HuH-7.5 (cell line): ENCODE measurements at places on chromosomes 7 and 10.
A peak's percentile ranks its signal among the peaks of the same experiment; 100 is the strongest.

- peak; percentile 10 for DNase-seq
Measured at GRCh38 chr10:86440874-86441843, 74.6 kb upstream of the GRID1 start.

DNA sequence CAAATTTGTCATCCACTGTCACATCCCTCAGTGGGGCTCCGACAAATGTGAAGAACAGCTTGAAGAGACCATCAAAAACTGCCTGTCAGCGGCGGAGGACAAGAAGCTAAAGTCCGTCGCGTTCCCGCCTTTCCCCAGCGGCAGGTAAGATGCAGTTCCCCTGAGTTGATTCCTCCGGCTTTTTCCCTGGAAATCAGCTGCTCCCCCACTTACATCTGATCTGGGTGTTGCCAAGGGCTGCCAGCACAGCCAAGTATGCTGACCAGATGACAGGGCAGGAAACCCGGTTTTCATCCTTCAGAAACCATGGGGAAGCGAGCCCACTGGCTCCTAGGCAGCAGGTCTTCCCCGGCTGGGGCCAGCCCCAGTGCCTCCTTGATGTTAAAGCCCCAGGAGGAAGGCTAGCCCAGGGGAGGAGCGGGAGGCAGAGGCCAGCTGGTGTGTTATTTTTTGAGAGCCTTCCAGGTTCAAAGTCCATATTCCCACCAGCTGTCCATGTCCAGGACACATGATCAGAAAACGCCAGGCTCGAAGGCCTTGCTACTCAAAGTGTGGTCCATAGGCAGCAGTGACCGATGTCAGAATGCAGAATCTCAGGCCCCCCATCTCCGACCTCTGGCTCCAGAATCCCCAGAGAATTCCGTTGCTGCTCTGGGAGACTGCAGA is 23.4 kb downstream of the AIFM2 start:
- DNase-seq = no peak

DNA sequence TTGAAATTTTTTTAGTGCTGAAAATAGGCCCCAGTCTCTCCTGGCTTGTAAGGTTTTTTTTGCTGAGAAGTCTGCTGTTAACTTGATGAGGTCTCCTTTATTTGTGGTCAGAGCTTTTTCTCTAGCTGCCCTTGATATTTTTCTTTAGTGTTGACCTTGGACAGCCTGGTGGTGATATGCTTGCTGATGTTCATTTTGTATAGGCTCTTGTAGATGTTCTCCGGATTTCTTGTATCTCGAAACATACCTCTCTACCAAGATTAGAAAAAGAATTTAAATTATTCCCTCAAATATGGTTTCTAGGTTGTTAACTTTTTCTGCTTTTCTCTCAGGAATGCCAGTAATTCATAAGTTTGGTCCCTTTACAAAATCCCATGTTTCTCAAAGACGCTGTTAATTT is 102.3 kb downstream of the TWIST1 start:
- DNase-seq = no peak

GRCh38 chr7:3518546-3518945 is 217.5 kb downstream of the SDK1 start:
- no peak for DNase-seq

DNA sequence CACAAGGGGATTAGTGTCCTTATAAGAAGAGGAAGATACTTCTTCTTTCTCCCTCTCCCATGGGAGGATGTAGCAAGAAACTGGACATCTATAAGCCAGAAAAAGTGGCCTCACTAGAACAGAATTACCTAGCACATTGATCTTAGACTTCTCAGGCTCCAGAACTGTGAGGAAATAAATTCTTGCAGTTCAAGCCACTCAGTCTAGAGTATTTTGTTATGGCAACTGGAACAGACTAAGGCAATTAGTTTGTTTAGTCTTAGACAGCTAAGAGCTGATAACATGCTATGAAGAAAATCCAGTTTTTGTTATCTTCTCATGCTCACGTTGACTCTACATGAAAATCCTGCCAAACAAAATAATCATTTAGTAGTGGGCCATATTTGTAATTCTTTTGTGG is 627.6 kb upstream of the PHF14 start:
- DNase-seq = no peak

GRCh38 chr7:110521357-110521911 is 569.5 kb upstream of the LRRN3 start:
- DNase-seq = no peak

GRCh38 chr10:71395621-71396020 is 1.1 kb upstream of the CDH23 start:
- DNase-seq = peak; percentile 49

DNA sequence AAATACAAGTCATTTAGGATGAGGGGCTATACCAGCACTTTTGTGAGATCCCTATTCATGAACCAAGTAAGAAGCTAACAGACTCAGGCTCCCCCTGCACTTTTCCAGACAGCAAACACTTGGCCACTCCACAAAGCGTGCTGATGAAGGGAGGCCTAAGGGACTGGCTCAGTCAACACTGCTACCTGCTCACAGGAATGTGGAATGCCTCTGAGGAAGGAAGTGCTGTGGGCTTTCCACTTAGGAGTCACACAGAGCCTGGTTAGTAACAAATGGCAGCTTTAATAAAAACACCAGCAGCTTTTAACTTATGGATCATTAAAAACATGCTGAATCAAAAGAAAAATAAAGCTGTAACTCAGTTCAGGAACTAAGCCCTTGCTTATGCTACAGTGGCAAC is 15.0 kb downstream of the UROS start:
- no peak for DNase-seq

DNA sequence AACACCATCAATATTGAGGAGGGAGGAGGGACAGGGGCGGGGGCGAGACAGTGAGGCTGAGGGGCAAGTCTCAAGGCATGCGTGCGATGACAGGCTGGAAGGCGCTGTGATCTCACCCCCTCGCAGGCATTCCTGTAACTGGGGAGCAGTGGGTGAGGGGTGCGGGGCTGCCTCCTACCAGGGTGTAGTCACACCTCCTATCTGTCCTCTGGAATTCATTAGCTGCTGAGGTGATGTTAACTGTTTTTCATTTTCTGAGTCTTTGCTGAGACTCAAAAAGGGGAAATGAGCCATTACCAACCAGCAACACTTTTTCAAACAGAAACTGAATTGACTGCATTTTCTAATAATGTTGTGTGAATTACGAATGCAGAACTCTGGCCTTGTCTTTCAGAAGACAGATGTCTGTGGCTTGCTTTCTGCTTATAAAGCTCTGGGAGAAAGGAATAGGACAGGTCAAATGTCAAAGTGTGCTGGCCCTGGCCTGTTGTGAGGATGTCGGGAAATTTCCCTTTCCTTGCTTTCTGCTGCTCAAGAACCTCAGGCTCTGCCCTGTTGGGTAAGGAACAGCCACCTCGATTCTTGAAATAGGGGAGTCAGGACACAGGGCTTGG is 23.7 kb upstream of the CDH23 start:
- no peak for DNase-seq

DNA sequence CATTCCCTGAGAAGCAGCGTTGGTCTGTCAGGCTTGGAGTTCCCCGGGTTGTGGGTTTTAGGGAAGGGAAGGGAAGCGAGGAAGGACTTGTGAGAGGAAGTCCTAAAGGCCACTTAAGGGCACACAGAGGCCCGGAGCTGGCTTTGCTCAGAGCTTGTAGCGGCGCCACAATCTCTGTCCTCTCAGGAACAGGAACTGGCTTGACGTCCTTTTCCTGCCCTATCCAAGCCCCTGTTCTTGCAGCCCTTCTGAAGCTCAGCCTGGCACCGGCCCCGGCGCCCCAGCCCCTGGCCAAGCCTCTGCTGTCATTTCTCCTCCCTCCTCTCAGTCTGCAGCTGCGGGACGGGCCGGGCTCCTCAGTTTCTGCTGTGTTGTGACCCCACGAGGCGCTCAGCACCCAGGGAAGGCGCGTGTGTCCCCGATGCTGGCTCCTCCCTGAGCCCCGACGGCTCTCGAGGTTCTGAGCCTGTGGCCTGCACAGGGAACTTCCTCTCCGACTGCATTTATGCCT is at the start of gene GIMAP8:
Gene GIMAP8, plus strand, starts transcription at position 140 of the 511 bp plus-strand sequence. CDS start 16,069 bp downstream, outside the sequence.
- DNase-seq = no peak

GRCh38 chr10:1434202-1434601 is 303.1 kb downstream of the ADARB2 start:
- DNase-seq = no peak

GRCh38 chr7:7953806-7954205 is 14.8 kb upstream of the GLCCI1 start:
- DNase-seq = no peak

DNA sequence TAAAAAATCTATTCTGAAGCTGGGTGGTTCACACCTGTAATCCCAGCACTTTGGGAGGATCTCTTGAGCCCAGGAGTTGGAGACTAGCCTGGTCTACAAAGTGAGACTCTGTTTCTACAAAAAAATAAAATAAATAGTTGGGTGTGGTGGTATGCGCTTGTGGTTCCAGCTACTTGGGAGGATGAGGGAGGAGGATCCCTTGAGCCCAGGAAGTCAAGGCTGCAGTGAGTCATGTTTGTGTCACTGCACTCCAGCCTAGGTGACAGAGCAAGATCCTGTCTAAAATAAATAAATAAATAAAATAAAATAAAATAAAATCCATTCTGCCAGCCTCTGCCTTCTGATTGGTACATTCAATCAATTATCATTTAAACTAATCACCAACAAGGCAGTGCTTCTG is 17.5 kb downstream of the ZNF33A start:
- DNase-seq = no peak

GRCh38 chr7:83429493-83429892 is 219.4 kb downstream of the SEMA3E start:
- no peak for DNase-seq

- DNase-seq = no peak
Measured at GRCh38 chr7:148148456-148148855, 442.1 kb upstream of the C7orf33 start.

GRCh38 chr10:34776090-34776690 is 38.9 kb downstream of the PARD3 start:
- no peak for DNase-seq

DNA sequence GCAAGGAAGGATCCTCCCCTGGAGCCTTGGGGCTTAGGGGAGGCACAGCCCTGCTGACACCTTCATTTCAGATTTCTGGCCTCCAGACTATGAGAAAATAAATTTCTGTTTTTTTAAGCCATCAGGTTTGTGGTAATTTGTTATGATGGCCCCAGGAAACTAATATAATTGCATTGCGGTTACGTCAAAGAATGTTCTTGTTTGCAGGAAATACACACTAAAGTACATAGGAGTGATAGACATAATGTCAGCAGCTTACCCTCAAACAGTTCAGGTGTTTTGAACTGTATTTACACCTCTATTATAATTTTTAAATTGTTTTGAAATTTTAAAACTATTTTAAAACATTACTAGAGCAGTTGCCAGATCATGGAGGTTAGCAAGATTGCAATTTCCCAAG is 12.6 kb upstream of the FHIP2A start:
- no peak for DNase-seq

- peak; percentile 16 for DNase-seq
Measured at GRCh38 chr10:97234400-97234799, 48.6 kb upstream of the SLIT1 start.

GRCh38 chr10:112821038-112821437 is 129.0 kb upstream of the TCF7L2 start:
- no peak for DNase-seq

GRCh38 chr7:127911968-127912511 is 119.2 kb downstream of the LRRC4 start:
- DNase-seq = no peak

- no peak for DNase-seq
Measured at GRCh38 chr7:156019776-156020565, 207.7 kb upstream of the SHH start.

DNA sequence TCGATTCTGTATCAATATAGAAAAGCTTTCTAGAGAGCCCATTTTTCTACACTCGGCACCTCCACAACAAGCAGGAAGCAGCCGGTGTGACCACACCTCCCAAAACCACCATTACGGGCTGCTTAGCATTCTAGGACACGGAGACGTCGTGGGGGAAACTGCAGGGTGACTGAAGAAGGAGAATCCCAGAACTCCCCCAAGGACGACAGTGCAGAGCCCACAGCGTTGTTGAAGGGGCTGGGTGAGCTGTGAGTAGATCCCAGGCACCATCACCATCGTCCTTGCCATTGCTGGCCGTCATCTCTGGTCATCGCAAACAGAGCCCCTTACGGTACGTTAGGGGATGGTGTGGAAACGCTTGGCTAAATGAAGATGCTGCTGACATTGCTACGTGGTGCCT is 351.8 kb downstream of the PTPRN2 start:
- DNase-seq = no peak

DNA sequence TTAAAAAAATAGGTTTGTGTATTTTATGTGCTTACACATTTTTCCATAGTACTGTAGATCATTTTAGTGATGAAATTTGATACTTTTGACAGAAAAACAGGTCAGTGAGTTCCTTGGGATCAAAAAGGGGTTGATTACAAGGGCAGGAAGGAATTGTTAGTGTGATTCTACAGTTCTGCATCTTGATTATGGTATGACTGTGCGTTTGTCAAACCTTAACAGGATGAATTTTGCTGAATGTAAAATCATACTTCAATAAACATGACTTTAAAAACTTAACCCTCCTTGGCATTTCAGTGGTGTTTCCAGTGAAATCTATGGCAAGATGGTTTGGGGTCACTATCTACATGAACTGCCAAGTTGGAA is 35.6 kb upstream of the TOMM7 start:
- no peak for DNase-seq

- no peak for DNase-seq
Measured at GRCh38 chr7:155843426-155844018, 31.3 kb upstream of the SHH start.

DNA sequence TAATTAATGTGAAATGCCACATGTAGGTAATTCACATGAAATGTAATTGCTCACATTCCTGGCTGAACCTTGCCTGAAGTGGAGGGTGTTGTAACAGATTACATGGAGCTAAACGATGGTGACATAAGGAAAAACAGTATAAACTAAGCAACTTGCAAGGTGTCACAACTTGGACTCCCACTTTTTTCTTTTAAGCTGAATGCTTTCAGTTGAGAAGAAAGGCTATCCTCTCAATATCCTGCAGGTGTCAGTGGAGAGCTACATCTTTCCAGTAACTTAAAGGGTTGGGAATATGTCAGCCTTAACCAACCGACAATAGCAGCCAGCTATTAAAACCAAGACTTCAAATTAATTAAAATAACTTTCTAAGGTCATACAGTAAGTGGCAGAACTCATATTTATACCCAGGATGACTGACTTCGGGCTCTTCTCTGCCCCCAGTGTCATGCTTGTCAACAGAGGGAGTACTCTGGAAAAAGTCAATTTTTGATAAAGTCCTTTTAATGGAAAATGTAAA is 33.7 kb downstream of the NRBF2 start:
- DNase-seq = no peak

DNA sequence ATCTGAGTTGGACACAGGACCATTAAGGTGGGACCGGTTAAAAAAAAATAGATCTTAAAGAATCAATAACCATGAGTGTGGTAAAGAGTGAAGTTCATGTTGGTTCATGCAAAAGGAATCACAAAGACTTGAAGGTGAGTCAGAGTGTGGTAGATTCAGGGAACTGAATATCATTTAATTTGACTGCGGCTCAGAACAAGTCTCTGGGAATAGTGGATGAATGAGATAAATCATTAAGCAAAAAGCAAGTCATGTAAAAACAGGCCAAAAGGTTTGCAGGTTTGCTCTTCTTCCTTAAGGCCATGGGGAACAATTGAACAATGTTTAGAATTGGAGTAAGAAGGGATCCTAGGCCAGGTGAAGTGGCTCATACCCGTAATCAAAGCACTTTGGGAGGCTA is 385.8 kb downstream of the ETV1 start:
- no peak for DNase-seq

GRCh38 chr10:1130226-1130625 is 74.0 kb downstream of the WDR37 start:
- no peak for DNase-seq

GRCh38 chr10:10292501-10292900 is 725.2 kb upstream of the CELF2 start:
- DNase-seq = no peak
